ENCODE measurements at places on chromosomes 16 and 17.

- no peak for DNase-seq
Observed at GRCh38 chr17:37830151-37830993, 85.5 kb upstream of the HNF1B start.

DNA sequence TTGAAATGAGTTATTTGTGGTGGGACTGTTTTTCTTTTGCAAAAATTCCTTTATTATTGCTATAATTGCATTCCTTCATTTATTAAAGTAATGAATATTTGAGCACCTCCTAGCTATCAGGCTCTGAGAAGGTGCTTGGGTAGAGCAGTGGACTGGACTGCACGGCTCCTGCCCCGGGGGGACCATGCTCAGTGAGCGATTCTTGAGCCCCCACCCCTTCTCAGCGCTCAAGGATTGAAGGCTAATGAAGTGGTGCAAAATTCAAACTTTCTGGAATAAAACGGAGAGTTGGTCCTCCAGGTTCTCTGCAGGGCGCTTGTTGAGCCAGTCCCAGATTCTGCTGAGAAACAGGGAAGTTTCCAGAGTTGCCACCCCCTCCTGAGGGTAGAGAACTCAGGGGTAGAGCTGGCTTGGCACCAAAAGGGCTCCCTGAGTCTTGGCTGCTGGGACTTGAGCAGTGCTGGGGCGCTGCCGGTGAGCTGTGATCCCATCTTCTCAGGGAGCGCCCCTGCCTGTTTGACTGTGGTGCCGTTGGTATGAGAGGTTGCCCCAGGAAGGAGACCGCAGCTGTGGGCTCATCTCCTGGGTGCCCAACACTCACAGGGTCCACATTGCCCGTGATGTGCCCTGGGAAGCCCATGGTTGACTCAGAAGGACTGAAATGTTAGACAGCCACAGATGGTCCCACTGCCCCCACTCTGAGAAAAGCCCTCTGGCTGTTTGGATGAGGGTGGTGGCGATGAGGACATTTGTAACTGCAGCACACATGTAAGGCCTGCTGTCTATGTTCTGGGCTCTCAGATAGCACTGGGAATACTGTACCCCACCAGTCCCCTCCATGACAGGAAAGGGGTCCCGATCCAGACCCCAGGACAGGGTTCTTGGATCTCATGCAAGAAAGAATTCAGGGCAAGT, 20.0 kb downstream of the KSR1 start:
- no peak for DNase-seq

GRCh38 chr17:32494621-32495358, 8.0 kb downstream of the CDK5R1 start:
- DNase-seq: no peak

- DNase-seq: no peak
Observed at GRCh38 chr16:22023505-22023904, 15.6 kb downstream of the MOSMO start.

DNA sequence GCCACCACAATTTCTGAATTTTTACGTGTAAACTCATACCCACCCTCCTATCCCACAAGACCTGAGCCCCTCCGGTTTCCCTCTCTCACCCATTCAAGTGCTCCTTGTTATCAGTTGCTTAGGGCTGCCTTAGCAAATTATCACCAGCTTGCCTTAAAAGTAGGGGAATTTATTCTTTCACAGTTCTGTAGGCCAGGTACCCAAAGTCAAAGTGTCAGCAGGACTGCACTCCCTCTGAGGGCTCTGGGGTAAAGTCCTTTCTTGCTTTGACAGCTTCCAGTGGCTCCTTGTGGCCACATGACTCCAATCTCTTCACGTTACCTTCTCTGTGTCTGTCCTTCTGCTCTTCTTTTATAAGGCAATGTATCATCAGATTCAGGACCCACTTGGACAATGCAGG, 7.9 kb upstream of the TMEM220 start:
- DNase-seq: no peak

DNA sequence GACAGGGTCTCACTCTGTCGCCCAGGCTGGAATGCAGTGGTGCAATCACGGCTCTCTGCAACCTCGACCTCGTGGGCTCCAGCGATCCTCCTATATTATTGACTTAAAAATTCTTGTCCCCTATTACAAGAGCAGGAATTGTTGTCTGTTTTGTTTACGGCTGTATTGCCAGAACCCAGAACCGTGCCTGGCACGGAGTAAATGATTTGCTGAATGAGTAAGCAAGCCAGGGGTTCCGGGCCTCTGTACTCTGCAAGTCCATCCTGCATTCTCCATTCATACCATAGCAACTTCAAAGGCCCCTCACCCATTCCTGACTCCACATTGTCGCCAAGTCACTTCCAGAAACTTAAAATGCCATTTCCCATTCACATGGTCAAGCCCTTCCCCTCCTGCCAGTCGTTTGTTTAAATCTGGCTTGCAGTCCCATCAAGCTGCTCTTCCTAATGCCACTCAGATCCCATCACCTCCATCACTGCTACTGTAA, 6.9 kb downstream of the ADCY9 start:
- no peak for DNase-seq

DNA sequence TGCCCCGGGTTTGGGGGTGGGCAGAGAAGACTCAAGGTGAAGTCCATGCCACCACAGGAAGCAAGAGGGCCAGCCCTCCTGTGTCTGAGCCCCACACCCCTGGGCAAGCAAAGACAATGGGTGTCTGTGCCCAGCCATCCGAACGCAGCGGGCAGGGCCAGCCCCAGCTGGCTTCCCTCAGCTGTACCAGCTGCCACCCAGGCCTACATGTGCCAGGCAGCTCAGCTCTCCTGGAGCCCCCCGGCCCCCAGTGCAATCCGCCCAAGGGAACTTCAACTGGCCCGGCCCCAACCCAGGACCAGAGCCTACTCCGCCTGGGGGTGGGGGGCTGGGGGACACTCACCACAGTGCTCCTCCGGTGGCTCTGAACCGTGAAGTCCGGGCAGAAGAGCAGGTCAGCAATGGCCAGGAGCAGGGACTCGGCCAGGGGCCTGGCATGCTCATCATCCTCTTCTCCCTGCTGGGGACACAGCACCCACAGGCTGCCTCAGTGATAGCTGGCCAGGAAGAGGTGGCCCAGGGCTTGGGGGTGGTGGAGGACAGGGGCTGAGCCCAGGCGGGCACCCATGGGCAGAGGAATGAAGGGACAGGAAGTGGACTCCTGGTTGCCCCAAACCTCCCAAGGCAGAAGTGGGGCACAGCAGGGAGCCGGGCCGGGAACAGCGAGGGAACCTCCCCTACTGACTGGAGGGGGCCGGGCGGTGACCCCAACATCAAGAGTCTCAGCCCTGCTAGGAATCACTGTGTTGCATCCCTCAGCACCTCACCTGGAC, 9.8 kb downstream of the HID1 start:
- DNase-seq: no peak

DNA sequence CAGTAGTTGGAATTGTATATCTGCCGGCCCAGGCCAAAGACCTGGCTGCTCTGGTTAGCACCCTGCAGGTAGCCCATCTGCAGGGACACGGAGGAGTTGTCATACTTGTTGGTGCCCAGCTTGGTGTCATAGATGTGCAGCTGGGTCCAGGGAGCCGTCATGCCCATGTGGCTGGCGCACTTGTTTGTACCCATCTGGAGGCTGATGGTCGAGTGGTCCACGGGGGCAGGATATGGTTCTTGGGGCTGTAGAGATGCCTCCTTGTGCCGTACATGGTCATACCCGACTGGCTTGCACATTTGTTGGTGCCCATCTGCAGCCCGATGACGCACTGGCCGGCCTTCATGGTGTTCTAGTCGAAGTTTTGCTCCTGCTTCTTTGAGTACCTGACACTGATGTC, 6.0 kb downstream of the CDH3 start:
- DNase-seq: no peak

DNA sequence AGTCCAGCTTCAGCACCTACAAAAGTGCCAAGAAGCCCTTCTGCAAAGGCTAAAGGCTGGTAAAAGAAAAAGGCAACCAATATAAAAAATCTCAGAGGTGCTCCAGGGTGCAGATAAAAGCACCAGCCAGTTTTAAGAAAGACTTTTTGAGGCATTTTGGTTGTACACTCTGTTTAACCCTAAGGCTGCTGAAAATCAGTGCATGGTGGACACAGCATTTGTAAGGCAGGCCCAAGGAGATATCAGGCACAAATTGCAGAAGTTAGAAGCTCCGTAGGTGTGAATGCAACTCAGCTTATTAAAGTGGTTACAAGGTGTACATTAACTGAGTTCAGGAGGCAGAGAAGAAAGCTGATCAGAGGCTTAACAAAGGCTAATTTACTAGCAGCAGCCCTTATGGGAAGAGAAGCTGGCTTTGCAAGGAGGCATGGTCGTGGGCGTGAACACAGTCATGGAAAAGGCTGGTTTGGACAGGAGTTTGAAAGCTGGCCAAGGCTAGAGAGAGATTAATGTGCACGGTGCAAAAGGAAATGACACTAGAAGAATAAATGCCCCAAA, 21.1 kb downstream of the ACSM1 start:
- peak; percentile 18 for DNase-seq

- no peak for DNase-seq
Observed at GRCh38 chr16:52650318-52650717, 103.4 kb upstream of the TOX3 start.

DNA sequence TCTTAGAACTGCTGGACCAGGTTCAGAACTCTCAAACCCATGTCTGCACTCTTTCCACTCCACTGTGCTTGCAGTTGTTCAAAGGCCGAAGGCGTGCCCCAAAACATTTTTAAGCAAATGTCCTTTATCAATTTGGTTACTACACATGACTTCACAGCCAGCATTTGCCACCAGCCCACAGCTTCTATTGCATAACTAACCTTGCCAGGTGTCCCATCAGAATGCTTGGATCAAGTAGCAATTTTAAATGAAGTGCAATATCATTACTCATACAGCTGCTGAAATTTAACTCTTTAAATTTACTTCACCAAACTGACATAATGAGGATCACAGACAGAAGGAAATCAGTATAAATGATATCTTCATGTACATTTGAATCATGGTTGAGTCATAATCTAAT, 29.8 kb upstream of the HS3ST3A1 start:
- DNase-seq: no peak

- no peak for DNase-seq
Observed at GRCh38 chr17:55706808-55707773, 15.6 kb downstream of the TMEM100 start.

- no peak for DNase-seq
Observed at GRCh38 chr16:57146040-57146647, 39.7 kb downstream of the PSME3IP1 start.

Data from HAP-1 (cell line).